ENCODE measurements at places on chromosomes 6 and 20. TPM values are rescaled to one million over a fixed set of nuclear protein-coding genes. Genes with fewer than 3 reads are reported as not detected.

DNA sequence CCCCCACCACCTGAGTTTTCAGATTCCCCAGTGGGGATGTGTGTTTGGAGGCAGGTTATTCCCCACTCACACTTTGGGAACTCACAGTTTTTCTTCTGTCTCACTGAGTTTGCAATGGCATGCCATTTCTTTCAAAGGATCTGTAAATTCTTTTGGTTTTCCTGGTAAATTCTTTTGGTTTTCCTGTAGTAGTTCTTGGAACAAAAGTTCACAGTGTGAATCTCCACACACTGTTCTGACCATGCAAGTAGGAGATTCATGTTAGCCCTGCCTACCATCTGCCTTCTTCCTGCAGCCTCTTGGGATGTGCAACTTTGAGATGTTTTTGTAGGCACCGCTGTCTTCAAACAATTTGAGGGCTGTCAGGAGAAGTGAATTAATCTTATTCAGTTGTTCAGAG, 165.6 kb upstream of the OGFRL1 start:
- DNase-seq: no peak

HFE gene
- 8.7 TPM for polyA plus RNA-seq

DNA sequence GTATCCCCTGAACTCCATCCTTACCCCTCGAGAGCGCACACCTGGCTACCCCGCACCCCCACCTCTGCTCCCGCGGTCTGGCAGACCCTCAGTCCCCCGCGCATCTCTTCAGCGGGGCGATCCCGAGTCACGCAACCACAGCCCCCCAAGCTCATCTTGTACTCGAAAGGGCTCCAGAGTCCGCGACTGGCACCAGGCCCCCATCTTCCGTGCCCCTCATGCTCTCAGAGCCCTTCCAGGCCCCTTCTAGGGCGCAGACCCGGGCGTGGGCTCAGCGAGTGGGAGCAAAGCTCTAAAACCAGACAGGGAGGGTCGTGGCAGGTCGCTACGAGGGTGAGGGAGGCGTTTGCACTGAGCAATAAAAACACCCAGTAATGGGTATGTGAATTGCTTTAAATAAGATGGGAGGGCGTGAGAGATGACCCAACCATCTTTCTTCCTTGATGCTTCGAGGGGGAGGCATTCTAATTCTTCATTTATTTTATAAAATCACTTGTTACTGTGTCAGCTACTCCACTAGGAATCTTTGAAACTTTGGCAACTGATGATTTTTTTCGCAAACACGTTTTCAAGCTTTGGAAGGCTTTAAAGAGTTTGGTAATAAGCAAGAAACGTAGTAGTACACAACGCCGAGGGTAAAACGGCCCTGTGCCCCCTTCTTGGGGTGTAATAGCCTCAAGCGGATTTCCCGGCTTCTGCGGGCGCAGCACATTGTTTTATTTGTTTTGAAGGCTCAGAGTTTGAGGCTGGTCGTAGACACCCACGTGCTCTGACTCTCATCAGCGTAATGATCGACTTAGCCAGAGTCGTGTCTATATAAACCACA, 42.6 kb upstream of the SUPT3H start:
- DNase-seq: no peak

DNA sequence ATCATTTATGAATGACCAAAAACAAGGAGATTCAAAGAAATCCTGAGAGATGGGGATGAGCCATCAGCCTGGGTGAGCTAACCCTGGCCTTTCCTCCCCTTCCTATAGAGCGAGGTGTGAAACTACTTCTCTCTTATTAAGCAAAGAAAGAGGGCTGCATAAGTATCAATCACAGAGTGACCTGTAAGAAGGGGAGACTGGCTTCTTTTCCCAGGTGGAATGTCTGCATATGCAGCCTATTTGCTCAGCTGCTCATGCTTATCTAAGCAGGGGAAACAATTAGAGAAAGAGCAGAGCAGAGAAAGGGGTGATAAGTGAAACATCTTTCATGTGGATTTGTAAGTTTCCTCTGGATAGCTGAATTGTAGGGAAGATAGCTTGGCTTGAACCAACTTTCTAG, 160.0 kb downstream of the PKHD1 start:
- no peak for DNase-seq

DNA sequence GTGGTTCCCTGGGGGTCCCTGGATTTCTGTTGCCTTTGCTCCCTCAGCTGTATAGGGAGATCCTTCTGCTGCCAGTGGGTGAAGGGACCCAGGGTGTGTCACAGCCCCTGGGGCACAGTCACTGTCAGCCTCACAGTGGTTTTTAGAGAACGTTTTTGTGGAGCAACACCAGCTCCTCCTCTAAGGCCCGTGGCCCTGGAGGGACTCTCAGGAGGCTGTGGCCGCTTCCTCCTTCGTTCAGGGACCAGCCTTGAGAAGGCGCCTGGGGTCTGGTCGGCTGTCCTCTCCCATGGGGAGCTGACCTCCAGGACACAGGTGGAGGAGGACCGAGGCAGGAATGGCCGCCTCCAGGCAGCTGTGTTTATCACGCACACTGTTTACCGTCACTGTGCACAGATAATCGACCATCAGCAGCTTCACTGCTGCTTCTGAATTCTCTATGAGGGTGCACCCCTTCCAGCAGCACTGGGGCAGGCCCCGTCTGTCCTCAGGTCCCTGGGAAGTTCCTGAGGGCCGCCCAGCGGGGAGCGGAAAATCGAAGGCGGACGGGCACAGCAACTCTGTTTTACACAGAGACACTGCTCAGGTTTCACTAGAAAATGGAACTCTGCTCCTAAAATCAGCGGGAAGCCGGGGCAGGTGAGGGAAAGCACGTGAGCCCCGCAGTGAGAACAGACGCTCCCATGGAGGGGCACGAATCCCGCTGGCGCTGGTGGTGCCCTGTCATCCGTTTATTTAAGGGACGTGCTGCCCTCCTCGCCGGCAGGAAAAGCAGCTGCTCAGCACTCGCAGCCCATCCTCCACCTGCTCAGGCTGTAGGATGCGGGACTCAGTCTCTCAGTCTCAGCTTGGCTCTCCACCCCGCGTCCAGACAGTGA, 10.4 kb upstream of the FRMD1 start:
- no peak for DNase-seq

GMPR gene
- 14.0 TPM for polyA plus RNA-seq

TREML2 gene
- 0.12 TPM for polyA plus RNA-seq

- no peak for DNase-seq
These were observed 9.1 kb downstream of the PI16 start for GRCh38 chr6:36963451-36964290.

ZNF343 gene
- polyA plus RNA-seq: 15.0 TPM

GRCh38 chr20:6007529-6008103, 46.2 kb downstream of the LRRN4 start:
- DNase-seq: peak; percentile 3

SLC17A5 gene
- 18.8 TPM for polyA plus RNA-seq

DNA sequence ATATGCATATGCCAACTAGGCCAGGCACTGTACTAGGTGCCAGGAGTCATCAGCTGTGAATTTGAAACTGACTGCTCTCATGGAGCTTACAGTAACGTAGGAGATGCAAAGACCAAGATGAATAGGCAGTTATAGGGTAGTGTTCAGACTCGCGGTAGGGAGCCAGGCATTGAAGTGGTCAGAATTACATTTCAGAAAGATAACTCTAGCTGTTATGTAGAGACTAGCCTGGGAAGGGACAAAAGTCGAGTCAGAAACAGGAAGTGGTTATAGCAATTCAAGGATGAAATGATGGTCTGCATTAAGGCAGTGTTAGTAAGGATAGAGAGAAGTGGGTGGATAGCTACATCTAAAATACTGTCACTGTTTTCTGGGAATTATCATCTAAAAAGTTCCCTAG, 56.6 kb downstream of the PCMT1 start:
- no peak for DNase-seq

- DNase-seq: no peak
These were observed 166.6 kb upstream of the MARCKS start for GRCh38 chr6:113690281-113691259.
